ENCODE measurements at places on chromosomes 13 and 19.

- DNase-seq: no peak
These were observed 22.5 kb downstream of the PABPC3 start for GRCh38 chr13:25118378-25118905.

- no peak for DNase-seq
These were observed 156.5 kb downstream of the KCTD12 start for GRCh38 chr13:76729691-76730090.

DNA sequence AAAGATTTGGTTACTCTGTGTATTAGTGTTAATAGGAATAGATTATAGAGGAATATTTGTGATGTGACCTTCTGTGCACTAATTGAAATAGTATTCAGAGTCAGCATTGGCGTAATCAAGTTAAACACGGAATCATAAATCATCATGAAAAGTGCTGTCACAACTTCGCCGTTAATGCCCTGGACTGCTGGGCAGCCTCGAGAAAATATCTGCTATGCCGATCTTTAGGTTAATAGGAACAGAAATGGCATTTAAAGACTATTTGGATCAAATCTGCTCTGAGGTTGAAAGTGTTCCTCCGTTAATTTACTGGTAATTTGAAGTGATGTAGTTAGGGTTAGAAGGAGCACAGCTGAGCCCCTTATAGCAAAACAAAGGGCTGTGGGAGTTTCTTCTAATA, 219.0 kb downstream of the MZT1 start:
- DNase-seq: no peak

DNA sequence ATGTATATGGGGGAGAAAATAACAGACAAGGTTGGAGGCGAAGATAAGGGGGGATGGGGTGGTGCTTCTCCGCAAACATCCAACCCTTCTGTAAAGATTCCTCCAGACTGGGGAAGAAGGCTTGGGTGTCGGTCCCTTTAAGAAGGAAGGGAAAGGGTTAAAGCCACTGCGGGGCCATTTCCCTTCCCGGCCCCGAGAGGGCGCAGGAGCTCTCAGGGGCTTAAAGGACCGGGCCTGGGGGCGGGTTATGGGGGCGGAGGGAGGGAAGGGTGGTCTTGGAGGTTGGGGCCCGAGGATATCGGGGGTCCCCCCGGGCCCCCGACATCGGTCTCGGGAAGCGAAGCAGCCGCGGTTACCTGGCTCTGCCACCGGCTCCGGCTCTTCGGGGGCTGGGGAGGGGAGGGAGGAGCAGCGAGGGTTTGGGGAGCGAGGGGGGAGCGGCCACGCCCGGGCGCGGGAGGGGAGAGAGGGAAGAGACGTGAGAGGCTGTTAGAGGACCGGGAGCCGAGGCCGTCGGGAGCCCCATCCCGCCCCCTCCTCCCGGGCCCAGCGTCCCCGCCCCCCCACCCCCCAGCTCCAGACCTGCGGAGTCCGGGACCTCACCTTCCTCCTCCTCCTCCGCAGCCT, 2.8 kb downstream of the TNNT1 start:
- no peak for DNase-seq

DNA sequence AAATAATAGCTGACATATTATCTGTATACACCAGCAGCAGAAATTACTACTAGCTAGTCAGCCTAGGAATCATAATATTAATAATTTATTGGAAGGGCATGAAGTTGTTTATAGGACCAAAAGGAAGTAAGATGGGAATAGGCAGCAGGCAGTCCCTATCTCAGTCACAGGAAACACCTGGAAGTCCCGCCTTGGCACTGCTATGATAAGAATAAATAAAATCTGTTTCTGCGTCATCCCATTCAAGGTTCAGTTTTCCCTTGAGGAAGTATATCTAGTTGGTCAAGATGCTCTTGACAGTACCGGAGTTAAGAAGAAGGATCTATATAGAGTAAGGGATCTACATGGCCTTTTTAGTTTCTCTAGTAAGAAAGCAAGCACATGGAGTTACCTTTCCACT, 830.8 kb downstream of the DIAPH3 start:
- DNase-seq: no peak

DNA sequence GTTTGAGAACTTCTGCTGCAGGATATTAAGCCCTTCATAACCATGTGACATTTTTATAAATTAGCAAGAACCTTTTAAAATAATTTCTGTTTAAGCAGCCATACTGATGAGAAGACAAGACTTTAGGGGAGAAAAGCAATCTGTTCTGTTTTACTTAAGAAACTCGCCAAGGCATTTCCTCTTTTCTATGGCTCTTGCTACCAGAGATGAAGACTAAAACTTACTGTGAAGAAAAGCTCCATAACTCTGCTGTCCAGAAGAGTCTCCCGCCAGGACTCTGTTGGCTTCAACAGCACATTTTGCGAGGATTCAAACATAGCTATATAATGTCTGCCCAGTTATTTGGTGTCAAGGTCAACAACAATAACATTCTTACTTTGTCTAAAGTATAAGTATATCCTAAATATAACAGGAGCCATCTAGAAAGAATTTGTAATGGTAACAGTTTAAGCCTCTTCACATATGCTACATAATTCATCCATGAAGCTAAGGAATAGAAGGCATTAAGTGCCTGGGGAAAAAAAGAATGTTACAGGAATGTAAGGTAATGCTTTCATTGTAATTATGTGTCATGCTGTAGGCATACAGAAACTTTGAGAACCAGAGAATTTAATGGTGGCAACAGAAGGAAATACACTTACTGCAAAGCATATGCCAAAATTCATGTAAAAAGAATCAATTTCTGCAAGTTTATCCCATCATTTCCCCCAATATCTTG, 53.2 kb upstream of the EEF1AKMT1 start:
- no peak for DNase-seq

DNA sequence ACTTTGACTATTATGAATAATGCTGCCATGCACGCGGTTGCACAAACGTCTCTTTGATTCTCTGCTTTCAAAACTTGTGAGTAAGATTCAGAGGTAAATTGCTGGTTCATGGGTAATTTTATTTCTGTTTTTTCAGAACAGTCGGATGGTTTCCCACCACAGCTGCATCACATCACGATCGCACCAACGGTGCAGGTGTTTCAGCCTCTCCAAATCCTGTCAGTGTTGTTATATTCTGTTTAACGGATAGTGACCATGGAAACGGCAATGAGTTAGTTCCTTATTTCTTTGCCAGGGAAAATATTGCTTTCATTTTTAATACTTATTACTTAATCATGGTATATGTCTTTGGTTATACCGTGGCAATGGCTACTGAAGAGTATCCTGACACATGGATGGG, 19.1 kb upstream of the ZNF835 start:
- DNase-seq: no peak

DNA sequence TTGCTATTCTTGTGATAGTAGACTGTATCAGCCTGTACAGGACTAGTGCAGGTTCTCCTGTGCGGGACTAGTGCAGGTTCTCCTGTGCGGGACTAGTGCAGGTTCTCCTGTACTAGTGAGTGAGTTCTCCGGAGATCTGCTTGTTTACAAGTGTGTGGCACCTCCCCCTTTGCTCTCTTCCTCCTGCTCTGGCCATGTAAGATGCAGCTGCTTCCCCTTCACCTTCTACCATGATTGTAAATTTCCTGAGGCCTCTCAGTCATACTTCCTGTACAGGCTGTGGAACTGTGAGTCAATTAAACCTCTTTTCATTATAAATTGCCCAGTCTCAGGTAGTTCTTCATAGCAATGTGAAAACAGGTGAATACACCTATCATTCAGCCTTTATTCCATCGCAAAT, 289.6 kb downstream of the TEX29 start:
- no peak for DNase-seq

DNA sequence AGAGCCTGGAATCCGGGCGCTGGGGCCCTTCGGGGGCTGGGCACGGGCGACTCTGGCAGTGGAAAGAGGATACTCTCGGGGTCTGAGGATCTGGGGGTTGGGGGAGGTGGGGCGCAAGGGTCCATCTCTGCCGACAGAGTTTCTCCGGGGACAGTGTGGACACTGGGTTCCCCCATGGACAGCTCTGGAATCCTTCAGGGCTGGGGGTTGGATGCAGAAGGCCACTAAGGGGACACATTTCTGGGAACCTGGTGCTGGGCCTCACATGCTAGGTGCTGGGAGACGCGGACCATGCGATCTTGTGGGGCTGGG, 2.3 kb downstream of the TGFBR3L start:
- DNase-seq: no peak

Measured in NCI-H187 (cell line).